Activated CD4-positive, alpha-beta T cell treated with anti-CD3 and anti-CD28 coated beads for 36 hours (primary cell): ENCODE measurements at places on chromosomes 3 and 15.

DNA sequence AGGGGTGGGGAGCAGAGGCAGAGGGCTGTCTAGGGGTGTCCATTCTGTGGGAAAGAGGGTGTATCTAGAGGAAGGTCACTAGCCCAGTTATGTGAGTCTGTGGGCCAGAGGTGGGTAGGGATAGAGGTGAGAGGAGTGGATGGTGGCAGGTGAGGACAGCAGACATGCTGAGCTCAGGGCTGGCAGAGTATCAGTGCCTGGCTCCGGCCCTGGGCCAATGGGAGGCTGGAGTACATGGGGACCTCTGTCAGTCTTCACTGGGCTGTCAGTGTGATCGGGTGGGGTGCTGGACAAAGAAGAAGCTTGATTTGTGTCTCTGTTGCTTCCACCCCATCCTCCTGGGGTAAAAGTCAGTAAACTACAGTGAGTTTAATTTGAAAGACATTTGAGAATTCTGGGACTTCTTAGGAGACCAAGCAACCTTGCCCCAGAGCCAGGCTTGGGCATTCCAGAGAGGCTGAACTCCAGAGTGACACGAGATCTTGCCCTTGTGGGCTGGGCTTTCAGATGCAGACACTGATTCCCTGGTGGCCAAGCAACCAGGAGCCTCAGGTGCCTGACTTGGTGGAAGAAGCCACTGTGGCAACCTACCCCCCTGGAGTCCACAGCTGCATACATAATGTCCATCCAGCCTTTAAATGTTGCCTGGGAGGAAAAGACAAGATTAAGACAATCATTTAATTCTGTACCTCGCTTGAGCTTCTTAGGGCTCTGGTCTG lies 60.7 kb downstream of the EXOG start:
- DNase-seq = no peak

DNA sequence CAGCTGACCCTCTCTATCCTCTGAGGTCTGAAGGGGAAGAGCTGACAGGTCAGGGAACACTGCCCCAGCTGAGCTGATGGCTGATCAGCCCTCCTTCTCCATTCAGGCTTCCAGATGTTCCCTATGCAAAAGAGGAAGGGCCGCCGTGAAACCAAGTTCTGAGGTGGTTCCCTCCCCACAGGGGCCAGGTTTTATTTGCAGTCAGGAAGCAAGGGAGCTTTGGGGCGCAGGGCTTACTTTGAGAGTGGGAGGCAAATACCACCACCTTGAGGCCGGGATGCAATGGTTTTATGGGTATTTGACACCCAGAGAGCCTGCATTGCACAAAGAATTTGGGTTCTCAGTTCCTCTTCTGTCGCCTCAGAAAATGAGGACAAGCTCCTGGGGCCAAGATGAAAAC lies 186.9 kb downstream of the ARRDC4 start:
- DNase-seq = no peak

- DNase-seq = peak; percentile 67
These were observed 41.8 kb downstream of the IFT122 start for GRCh38 chr3:129481766-129482332.

GRCh38 chr3:12229896-12230295 lies 59.0 kb upstream of the PPARG start:
- no peak for DNase-seq

GRCh38 chr15:38068626-38069391 lies 134.4 kb downstream of the TMCO5A start:
- DNase-seq = peak; percentile 59

DNA sequence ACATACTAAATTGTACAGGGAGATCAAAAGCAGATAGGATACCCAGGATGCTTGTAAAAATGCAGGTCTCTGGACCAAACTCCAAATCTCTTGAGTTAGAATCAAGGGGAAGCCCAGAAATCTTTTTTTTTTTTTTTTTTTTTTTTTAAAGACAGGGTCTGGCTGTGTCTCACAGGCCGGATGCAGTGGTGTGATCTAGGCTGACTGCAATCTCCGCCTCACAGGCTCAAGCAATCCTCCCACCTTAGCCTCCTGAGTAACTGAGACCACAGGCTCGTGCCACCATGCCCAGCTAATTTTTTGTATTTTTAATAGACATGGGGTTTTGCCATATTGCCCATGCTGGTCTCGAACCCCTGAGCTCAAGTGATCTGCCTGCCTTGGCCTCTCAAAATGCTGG lies 373.5 kb downstream of the SHQ1 start:
- DNase-seq = peak; percentile 25

- no peak for DNase-seq
These were observed 892.0 kb downstream of the NAALADL2 start for GRCh38 chr3:175751089-175751488.

- DNase-seq = no peak
These were observed 1341.3 kb downstream of the ROBO1 start for GRCh38 chr3:78426454-78426853.
